ENCODE measurements at places on chromosomes 16 and 17.

- no peak for DNase-seq
Measured at GRCh38 chr17:76685366-76685765, 25.4 kb downstream of the MXRA7 start.

DNA sequence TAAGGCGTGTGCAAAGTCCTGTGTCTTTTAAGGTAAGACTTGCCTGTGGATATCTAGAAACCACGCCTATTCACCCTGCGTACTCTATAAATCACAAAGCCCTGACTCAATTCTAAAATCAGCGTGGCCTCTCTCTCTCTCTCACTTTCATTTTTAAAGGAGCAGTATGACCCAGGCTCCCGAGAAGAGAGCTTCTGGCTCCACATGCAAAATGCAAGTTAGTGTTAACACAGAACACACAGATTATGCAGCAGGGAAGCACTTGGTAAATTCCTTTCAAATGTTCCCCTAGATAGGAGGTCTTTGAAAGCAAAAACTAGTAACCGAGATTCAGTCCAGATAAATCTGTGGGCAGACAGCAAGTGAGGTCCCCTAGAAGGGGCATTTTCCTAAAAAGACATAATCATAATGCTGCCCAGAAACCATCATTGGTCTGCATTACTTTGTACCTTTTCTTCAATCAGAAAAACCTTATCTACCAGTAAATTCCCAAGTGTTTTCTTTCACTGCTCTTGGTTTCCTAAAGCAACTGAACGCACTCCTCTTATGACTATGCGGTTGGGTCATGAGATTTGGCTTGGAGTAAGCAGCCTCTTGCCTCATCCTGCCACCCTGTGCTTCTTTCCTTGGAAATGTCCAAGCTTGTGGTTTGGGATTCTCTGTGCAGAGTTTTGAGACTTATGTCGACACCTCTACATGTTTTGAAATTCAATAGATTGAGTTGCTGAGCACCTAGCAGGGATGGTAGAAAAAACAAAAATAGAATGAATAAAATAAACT, 31.7 kb upstream of the KCNJ2 start:
- no peak for DNase-seq

GRCh38 chr16:85178596-85178995, 66.3 kb upstream of the CIBAR2 start:
- DNase-seq = no peak

- no peak for DNase-seq
Measured at GRCh38 chr16:84090211-84090610, 26.5 kb downstream of the MBTPS1 start.

- DNase-seq = no peak
Measured at GRCh38 chr16:88991813-88992350, 14.9 kb upstream of the CBFA2T3 start.

GRCh38 chr17:39960524-39961041, 2.2 kb upstream of the GSDMA start:
- no peak for DNase-seq

DNA sequence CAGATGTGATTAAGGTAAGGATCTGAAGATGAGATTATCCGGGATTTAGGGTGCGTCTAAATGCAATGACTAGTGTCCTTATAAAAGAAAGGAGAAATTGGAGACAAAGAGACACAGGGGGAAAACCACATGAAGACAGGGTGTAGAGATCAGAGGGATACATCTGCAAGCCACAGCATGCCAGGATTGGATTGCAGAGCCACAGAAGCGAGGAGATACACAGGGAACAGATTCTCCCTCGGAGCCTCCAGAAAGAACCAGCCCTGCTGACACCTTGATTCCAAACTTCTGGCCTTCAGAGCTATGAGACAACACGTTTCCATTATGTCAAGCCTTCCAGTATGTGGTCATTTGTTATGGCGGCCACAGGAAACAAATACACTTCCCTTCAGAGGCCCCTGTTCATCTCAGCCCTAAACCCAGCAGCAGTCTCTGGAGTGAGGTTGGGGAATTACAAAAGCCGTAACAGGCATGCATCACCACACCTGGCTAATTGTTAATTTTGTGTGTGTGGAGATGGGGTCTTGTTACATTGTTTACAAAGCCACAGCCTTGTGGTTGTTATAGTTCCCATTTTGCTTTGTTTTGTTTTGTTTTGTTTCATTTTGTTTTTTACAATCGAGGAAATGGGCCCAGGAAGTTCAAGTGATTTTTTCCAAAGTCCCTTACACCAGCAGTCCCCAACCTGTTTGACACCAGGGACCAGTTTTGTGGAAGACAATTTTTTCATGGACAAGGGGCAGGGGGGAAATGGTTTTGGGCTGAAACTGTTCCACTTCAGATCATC, 51.6 kb upstream of the LYRM9 start:
- no peak for DNase-seq

- peak; percentile 26 for DNase-seq
Measured at GRCh38 chr17:3635474-3636153, 436 bp downstream of the SHPK start.

DNA sequence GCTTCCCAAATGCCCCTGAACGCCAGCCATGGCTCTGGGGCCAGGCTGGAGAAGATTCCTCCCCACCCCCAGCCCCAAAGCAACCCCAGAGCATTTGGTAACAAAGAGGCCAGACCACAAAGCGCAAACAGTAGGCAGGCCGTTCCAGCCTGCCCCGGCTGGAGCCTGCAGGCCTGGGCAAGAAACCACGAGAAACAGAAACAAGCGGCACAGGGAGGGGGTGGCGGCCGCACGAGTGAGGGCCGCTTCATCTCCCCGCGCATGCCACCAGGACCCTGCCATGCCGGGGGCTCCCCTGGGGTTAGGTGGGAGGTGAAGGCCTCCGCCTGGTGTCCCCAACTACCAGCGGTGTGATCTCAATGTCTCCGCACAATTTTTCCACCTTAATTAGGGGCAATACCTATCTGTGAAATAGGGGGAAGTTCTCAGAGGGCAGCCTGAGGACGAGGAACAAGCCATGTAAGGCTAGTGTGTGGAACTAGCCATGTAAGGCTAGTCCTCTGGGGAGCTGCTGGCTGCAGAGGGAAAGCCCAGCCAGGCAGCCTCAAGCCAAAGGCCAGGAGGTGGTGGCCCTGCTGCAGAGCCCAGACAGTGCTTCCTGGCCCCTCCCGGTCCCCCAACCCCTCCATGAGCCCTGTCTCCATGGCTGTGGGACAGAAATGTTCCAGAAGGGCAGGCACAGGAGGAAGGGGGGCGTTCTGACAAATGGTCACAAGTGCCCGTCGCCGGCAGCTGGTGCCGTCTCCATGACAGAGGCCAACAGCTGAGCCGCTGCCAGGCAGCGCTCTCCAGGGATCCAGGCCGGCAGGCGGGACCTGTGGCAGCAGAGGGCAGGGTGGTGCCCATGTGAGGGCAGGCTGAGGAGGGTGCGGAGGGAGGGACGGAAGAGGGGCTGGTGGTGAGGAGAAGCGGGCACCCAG, 14.5 kb upstream of the MTSS2 start:
- no peak for DNase-seq

DNA sequence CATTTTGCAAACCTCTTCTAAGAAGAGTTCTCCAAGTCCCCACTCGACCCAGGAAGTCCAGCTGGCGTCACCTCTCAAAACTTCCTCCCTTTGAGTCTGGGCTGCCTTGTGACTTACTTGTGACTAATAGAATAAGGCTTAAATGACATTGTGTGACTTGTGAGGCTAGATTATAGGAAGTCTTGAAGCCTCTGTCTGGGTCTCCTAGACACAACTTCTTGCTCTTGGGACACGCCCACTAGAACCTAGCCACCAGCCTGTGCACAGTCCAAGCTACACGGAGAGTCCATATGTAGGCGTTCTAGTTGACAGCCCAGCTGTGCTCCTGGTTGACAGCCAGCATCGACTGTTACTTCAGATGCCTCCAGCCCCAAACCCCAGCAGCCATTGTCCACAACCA, 66.7 kb upstream of the TANC2 start:
- DNase-seq = no peak

DNA sequence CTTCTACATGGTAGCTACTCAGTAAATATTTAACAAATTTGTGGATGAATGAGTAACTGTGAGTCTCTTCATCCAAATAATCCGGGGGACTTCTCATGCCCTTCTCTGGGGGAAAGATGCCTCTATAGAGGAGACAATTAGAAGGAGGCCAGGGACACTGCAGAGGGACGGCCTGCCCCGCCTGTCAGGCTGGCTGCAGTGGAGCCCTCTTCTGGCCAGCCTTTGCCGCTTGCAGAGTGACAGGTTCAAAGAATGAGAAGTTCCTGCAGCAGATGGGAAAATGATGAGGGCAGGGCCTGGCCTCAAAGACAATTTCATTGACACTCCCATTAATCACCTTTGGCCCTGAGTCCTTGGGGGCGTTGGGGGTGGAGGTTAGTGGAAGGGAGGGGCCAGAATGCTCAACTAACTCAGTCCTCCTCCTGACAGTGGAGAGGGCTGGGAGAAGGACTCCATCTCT, 339.0 kb downstream of the MAF start:
- peak; percentile 40 for DNase-seq

- no peak for DNase-seq
Measured at GRCh38 chr16:10883004-10883403, 6.0 kb downstream of the CIITA start.

GRCh38 chr16:16774389-16774788, 395.4 kb downstream of the NPIPA7 start:
- no peak for DNase-seq

DNA sequence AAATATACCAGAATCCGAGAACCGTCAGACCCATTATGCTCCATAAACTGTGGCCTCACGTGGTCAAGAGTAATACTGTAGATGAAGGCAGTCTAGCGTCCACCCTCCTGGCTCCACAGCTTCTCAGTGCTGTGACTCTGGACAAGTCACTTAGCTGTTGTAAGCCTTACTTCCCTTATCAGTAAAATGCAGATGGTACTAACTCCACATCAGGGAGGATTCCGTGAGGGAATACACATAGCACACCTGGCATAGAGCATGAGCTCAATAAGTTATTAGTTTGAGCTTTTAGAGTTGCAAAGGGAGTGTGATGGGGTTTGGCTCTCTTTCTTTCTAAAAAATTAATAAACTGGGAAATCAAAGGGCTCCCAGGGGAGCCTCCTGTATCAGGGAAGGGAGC, 49.9 kb downstream of the CDYL2 start:
- no peak for DNase-seq

DNA sequence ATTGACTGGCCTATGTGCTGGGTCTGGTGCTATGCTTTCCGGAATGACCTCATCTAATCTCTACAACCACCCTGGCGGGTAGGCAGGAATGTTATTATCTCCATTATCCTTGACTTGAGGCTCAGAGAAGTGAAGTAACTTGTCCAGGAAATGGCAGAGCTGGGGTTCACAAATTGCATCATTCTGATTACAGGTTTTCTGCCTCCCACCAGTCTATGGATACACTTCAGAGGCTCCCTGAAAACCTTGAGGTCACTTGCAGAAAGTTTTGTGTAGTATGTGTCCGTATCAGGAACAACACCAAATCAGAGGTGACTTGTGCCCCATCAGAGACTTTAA, 19.1 kb downstream of the NOD2 start:
- DNase-seq = no peak

DNA sequence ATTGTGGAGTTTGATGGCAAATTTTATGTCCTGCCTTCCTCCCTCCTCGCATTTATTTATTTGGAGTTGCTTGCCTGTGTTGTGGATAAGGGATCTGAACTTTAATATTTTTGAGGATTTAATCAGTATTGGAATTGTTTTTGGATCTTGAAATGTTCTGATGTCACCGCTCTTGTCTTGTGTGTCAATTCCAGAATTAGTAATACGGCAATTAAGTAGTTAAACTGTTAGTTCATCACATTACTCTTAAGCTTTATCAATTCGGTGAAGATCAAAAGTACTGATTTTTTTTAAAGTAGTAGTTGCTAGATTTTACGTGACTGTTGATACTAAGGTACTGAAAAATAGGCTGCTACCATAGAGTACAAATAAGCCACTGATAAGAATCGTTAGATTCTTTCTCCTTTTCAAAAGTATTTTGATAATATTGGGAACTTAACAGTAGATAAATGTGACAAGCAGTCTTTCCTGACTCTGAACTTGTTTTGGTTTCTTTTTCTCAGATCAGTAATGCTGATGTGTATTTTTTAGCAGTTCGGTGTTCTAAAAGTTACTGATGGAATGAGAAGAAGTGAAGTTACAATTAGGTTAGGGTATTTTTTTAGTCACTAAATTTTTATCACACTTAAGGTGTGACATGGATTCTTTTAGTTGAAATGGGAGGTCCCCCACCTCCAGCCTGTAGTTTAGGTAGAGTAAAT, 2.0 kb downstream of the RBBP6 start:
- DNase-seq = no peak

DNA sequence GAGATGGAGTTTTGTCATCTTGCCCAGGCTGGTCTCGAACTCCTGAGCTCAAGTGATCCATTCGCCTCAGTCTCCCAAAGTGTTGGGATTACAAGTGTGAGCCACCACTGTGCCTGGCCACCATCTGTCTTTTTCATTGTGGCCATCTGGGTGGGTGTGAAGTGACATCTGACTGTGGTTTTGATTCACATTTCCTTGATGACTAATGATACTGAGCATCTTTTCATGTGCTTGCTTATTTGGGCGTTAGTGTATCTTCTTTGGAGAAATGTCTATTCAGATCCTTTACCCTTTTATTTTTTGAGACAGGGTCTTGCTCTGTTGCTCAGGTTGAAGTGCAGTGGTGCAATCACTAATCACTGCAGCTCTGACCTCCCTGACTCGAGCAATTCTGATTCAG, 53.9 kb upstream of the ERN1 start:
- no peak for DNase-seq

DNA sequence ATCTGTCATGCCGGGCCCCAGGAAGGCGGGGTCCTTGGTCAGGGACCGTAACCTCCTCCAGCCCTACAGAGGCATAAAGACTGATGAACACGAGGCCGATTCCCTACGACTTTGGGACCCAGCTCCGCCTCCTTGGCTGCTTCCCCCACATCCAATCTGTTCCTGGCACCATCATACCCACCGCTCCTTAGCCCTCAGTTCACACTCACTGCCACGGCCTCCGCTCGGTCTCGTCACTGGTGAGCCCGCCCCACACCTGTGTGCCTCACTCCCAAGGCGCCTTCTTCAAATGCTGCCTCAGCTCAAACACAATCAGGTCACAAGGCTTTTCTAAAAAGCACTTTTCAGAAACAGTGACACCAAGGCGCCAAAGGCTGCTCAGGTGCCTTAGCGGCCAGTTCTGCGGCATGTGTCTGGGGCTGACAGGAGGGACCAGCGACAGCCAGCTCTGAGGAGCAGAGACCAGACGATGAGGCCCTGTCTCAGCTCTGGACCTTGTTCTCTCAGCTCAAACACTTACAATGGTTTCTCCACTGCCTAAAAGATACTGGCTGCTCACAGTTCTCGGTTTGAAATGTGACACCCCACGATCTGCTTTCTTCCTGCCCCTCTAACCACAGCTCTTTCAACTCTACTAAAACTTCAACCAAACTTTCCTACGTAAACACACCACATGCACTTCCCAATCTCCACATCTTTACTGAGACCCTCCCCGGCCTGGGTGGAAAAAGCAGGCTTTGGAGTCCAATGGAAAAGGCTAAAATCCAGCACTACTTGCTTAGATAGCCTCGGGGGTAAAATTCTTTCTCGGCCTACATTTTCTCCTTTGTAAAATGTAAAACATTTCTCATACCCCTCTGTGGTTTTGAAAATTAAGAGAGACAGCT, 33.2 kb downstream of the CYB5D2 start:
- DNase-seq = no peak

DNA sequence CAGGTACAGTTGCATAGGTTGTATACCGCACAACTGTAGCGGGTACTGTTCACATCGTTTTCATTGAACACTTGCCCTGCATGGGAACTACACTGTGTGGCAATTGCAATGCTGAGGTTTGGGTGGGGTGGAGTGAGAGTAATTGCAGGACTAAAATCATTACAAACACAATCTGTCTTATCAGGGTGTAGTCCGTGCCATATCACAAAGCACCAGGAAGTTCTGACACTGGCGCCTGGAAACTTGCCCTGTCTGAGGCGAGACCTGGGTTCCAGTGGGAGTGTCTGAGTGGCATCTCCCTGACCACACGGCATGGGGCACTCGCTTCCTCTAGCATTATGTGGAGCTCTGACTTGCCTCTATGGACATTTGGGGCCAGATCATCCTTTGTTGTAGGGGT, 153.4 kb downstream of the RGS9 start:
- DNase-seq = no peak

Data from WERI-Rb-1 (cell line).